ENCODE measurements at places on chromosomes 3 and 15.
A peak's percentile ranks its signal among the peaks of the same experiment; 100 is the strongest.

- DNase-seq: peak; percentile 64
These were observed 65.7 kb upstream of the ALDH1L1 start for GRCh38 chr3:126245811-126246727.

DNA sequence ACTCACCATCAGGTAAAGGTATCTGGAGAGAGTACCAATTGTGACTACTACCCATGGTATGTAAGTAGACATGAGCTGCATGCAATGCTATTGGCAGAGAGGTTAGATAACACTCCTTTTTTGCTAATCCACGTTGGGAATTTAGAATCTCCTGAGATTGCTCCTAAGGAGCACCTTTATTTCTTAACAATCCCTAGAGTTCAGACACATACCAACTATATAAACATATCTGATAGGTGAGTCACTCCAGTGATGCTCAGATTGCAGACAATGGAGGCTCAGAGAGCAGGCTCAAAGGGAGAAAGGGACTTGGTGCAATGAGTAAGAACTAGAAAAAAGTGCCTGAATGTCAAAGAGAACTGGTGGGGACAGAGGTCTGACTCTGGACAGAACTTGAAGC lies 47.0 kb upstream of the LRRFIP2 start:
- peak; percentile 75 for DNase-seq

GRCh38 chr3:59563966-59564365 lies 514.1 kb upstream of the CFAP20DC start:
- peak; percentile 65 for DNase-seq

DNA sequence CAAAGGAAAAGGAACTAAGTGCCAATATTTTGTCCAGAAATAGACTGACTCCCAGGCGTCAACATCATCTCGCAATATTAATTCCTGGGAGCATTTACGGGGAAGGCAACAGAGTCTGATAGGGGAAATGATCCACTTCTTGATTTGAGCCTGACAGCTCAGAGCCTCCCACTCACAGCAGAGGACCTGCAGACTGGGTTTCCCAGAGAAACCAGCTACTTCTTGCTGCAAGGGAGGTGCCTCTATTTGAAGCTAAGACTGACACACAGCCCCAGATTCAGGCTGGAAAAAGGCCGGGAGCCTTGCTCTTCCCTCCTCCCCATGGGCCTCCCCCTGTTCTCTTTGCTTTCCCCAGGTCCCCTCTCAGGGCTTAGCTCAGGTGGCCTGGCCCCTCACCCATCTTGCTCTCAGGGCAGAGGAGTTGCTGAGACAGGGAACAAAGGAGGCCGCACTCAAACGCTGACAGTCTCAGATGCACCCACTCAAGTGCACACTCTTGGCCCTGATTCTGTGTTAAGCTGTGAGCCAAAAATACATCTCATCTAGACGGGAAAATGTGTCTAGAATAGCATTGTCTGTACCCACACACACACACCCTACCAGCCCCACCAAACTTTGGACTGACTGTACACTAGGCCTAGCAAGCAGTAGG lies 49.8 kb upstream of the DCLK3 start:
- DNase-seq: no peak

- no peak for DNase-seq
These were observed 39.4 kb downstream of the AGTR1 start for GRCh38 chr3:148737104-148737530.

DNA sequence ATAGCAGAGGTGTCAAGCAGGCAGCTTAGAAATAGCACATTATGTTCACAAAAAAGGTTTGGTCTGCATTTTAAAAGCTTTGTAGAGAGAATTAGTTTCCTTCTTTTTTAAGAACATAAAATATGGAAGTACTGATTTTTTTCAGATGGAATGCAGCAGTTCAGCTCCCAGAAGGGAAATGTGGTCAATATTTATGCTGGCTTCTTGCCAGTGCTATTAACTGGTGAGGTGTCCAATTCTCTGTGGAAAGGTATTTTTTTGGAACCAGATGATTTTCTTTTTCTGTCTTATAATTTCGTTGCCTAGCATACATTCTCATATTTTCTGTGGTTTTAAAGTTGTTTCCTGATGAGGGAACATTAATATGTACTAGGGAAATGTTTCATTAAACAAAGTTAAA lies 211.4 kb upstream of the ZNF385D start:
- peak; percentile 2 for DNase-seq

DNA sequence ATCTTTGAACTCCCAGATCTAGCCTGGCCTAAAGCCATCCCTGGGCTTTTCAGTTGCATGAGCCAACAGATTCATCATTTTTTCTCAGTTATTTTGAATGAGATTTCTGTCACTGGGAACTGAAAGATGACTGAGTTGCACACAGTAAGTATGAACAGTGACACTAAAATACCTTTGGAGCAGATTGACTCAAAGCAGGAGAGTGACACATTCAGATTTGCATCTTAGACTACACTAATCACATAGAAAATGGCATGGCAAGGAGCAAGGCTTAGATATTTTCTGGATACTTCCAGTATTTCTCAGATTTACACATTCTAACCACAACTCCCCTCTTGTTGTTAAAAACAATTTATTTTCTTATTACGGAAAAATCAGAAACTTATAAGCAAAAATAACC lies 32.8 kb downstream of the SEC62 start:
- no peak for DNase-seq

DNA sequence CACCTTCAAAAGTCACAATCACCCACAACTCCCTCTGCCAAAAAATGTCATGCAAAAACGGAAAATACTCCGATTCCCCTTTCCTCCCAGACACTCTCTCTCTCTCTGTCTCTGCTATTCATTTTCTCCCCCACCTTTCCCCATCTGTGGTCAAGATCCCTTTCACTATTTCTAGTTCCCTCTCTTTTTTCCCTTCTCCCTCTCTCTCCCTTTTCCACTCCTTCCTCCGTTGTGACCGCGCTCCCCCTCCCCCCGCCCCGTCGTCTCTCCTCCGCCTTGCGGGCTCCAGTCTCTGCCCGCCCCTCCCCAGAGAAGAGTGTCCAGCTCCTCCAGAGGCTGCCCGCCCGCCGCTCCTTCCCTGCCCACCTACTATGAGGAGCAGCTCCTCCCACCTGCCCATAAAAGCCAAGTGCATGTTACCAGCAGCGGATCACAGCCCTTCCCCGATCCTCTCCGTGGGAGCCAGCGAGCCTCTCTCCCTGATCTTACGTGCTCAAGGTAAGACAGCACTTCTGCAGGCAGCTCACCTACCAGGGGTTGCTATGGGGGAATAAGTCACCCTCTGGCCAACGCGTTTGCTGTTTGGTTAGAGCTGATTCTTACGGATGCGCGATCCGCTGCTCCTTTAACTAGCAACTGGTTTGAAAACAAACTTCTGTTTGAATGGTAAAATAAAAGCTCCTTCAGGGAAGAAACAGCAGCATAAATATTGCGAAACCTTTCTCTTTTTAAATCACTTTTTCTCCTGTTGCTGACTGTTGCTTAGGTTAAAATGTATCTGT lies at the start of gene COL8A1:
TSS of gene COL8A1 (plus strand) at position 428 of the 782 bp plus-strand sequence. CDS start 152,089 bp downstream, outside the sequence.
- DNase-seq: peak; percentile 53

DNA sequence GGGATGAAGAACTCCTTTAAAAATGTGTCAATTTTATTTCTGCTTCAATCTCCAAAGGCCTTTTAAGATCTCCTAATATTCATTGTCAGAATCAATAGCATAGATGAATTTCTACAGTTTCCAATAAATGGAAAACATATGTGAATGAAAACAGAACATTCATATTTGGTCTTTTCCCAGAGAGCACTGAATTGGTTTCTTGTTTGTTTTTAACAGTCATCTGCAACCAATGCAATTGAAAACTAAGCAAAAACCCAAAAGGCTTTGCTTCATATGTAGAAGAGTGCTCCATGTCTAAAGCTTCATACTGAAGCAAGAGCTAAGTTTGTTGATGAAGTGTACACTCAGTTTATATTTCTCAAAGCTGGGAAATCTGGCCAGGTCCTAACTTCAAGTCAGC lies 426.5 kb upstream of the CDIN1 start:
- DNase-seq: peak; percentile 2

GRCh38 chr15:33067456-33067855 lies 127.1 kb downstream of the FMN1 start:
- DNase-seq: peak; percentile 56

DNA sequence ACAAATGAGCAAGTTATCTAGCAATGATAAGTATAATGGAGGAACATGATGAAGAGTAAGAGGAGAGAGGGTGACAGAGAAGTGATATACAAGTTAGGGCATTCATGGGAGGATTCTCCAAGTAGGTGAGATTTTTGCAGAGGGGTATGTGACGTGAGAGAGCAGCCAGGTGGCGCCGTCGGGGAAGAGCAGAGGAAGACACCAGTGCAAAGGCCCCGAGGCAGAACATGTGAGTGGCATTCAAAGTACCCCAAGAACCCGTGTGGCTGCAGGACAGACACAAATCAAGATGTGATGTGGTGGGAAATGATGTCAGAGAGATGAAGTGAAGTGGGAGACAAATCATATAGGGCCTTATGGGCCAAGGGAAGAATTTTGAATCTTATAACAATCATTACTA lies 81.8 kb upstream of the GRM7 start:
- DNase-seq: no peak

DNA sequence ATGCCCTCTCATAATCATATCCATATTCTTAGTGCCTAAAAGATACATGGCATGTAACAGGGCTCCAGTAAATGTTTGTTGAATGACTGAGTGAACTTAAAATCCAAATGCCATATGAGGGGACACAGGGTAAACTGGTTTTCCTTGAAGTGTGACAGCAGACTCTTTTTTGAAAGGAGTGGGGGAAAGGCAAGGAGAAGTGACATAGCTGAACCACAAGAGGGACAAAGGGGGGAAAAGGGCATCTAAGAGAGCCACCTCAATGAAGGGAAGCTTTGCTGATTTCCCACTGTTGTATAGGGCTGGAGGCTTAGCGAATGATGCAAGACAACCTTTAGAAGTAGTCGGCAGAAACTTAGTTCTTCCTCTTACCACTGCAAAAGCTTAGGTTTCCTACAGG lies 9.1 kb downstream of the TRIM42 start:
- no peak for DNase-seq

GRCh38 chr15:32957219-32957618 lies 237.3 kb downstream of the FMN1 start:
- DNase-seq: no peak

DNA sequence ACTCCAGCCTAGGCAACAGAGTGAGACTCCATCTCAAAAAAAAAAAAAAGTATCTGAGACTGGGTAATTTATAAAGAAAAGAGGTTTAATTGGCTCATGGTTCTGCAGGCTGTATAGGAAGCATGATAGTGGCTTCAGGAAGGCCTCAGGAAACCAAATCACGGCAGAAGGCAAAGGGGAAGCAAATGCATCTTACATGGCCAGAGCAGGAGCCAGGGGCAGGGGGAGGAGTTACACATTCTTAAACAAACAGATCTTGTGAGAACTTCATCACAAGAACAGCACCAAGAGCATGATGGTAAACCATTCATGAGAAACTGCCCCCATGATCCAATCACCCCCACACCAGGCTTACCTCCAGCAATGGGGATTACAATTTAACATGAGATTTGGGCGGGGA lies 37.2 kb downstream of the ACAP2 start:
- no peak for DNase-seq

DNA sequence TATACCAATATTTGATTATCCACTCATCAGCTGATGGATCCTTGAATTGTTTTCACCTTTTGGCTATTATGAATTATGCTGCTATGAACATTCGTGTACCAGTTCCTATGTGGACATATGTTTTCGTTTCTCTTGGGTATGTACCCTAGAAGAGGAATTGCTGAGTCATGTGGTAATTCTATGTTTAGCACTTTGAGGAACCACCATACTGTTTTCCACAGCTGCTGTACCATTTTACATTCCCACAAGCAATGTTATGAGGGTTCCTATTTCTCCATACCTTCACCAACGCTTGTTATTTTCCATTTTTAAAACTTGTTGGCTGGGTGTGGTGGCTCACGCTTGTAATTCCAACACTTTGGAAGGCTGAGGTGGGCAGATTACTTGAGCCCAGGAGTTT lies 62.9 kb downstream of the RPLP1 start:
- DNase-seq: no peak

DNA sequence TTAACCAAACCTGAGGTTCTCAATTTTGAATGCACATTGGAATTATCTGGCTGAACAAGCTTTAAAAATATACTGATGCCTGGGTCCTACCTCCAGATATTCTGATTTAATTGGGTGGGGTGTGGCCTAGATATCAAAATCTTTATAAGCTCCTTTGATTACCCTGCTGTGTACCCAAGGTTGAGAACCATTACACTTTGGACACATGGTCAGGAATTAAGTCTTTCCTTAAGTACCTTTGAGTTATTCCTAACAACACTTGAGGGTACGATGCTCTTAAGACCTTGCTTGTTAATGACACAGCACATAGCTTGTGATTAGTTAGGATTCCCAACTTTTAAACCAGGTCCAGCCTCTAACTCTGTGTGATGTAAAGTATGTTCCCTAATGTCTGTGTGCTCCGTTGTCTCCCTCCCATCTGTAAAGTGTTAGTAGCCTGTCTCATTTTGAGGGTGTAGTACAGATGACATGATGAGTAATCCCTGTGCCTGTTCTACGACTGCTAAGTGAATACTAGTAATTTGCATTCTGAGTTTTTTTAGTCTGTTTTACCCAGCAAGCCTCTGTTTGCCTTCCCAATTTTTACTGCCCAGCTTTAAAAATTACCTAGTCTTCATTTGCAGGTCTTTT lies 154.9 kb downstream of the KLHL25 start:
- peak; percentile 77 for DNase-seq

DNA sequence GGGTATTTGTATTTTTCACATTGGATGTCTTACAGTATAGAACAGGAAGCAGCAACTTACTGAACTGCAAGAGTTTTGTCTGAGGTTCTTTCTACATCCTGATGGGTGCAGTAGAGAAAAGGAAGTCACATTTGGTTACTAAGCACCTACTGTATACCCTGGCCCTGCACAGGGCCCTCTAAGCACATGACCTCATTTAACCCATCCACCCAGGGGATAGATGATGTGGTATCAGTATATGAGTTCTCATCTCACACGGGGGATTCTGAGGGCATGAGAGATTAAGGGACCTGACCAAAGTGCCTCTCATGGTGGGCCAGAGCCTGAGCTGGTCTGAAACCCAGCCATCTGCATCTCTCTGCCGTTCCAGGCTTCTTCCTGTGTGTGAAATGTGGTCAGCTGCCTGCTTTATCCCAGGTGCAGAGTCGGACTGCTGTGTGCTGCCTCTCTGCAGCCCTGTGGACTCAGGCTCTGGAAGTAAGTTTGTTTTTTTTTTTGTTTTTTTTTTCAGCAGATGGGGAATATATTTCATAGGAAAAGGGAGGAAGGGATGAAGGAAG lies 17.9 kb downstream of the SLC6A11 start:
- DNase-seq: no peak

- no peak for DNase-seq
These were observed 3.1 kb upstream of the BHLHE40 start for GRCh38 chr3:4976109-4976508.

- no peak for DNase-seq
These were observed 148.1 kb downstream of the NEK11 start for GRCh38 chr3:131174752-131175151.

DNA sequence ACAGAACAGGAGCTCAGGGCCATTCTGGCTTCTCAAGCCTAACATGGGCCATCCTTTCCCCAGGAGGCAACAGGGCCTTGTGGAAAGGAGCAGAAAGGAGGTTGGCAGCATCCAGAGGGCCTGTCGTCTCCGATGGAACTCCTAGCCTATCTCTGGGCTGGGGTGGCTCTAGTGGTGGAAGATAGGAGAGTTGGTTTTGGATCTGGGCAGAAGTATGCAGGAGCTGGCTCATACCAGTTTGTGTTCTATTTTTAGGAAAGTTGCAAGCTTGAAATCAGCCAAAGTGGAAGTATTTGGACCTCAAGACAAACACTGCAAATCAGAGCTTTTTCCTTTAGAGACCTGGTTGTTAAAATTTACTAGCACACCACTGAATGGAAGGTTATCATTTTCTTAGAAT lies 35.4 kb upstream of the XCR1 start:
- no peak for DNase-seq

GRCh38 chr15:51629612-51630011 lies 7.0 kb upstream of the DMXL2 start:
- no peak for DNase-seq

GRCh38 chr3:24513463-24513862 lies 18.8 kb upstream of the THRB start:
- DNase-seq: no peak
